ENCODE measurements at places on chromosomes 3 and 15. TPM values are rescaled to one million over a fixed set of nuclear protein-coding genes. Genes with fewer than 3 reads are reported as not detected.

AMIGO3 gene
- not detected for total RNA-seq

P2RY12 gene
- not detected for total RNA-seq

INO80 gene
- 17.3 TPM for total RNA-seq

KBTBD13 gene
- total RNA-seq, result not detected

DPPA2 gene
- total RNA-seq, result not detected

MEX3B gene
- 4.3 TPM for total RNA-seq

CCDC54 gene
- not detected for total RNA-seq

TAGLN3 gene
- not detected for total RNA-seq

ACTC1 gene
- not detected for total RNA-seq

INAFM2 gene
- 15.7 TPM for total RNA-seq

SLC7A14 gene
- total RNA-seq, result not detected

LYZL4 gene
- total RNA-seq, result not detected

SERF2 gene
- 979 TPM for total RNA-seq

TRAT1 gene
- not detected for total RNA-seq

FANCD2 gene
- 28.4 TPM for total RNA-seq

RASGRP1 gene
- total RNA-seq, result 0.18 TPM

AHSG gene
- not detected for total RNA-seq

TMEM212 gene
- total RNA-seq, result not detected

SUCNR1 gene
- total RNA-seq, result 1.2 TPM

Data from H4 (cell line).